ENCODE measurements at places on chromosomes 3 and 15. TPM values are rescaled to one million over a fixed set of nuclear protein-coding genes. Genes with fewer than 3 reads are reported as not detected.

The CLDND1 gene
- 75.1 TPM for total RNA-seq

The ZNF445 gene
- total RNA-seq: 15.6 TPM

The LRRK1 gene
- 12.7 TPM for total RNA-seq

The DAZL gene
- total RNA-seq: not detected

The RASGRP1 gene
- total RNA-seq: 0.55 TPM

The XIRP1 gene
- 438 TPM for total RNA-seq

The VIPR1 gene
- total RNA-seq: 1.7 TPM

The CD200R1L gene
- total RNA-seq: not detected

The GRK7 gene
- not detected for total RNA-seq

The FBN1 gene
- total RNA-seq: 30.8 TPM

The PPP4R2 gene
- total RNA-seq: 45.4 TPM

The KBTBD13 gene
- total RNA-seq: 7.9 TPM

The PLCD1 gene
- 14.9 TPM for total RNA-seq

The RAB6B gene
- 51.9 TPM for total RNA-seq

The COL8A1 gene
- 15.1 TPM for total RNA-seq

The TPRG1 gene
- total RNA-seq: 1.2 TPM

The CADM2 gene
- total RNA-seq: 0.54 TPM

The EIF4E3 gene
- total RNA-seq: 43.0 TPM

The ACKR4 gene
- total RNA-seq: 2.8 TPM

The UBP1 gene
- 46.6 TPM for total RNA-seq

The GUCA1C gene
- total RNA-seq: not detected

The CPN2 gene
- 0.96 TPM for total RNA-seq

The CD200 gene
- 23.9 TPM for total RNA-seq

The NR2E3 gene
- not detected for total RNA-seq

The FOXB1 gene
- not detected for total RNA-seq

The GYG1 gene
- total RNA-seq: 116 TPM

The EXD1 gene
- not detected for total RNA-seq

The DPPA4 gene
- total RNA-seq: not detected

The PATL2 gene
- total RNA-seq: 2.5 TPM

The FBXW12 gene
- not detected for total RNA-seq

The EPB42 gene
- total RNA-seq: not detected
